ENCODE measurements at places on chromosomes 1 and 21. TPM values are rescaled to one million over a fixed set of nuclear protein-coding genes. Genes with fewer than 3 reads are reported as not detected.

DNA sequence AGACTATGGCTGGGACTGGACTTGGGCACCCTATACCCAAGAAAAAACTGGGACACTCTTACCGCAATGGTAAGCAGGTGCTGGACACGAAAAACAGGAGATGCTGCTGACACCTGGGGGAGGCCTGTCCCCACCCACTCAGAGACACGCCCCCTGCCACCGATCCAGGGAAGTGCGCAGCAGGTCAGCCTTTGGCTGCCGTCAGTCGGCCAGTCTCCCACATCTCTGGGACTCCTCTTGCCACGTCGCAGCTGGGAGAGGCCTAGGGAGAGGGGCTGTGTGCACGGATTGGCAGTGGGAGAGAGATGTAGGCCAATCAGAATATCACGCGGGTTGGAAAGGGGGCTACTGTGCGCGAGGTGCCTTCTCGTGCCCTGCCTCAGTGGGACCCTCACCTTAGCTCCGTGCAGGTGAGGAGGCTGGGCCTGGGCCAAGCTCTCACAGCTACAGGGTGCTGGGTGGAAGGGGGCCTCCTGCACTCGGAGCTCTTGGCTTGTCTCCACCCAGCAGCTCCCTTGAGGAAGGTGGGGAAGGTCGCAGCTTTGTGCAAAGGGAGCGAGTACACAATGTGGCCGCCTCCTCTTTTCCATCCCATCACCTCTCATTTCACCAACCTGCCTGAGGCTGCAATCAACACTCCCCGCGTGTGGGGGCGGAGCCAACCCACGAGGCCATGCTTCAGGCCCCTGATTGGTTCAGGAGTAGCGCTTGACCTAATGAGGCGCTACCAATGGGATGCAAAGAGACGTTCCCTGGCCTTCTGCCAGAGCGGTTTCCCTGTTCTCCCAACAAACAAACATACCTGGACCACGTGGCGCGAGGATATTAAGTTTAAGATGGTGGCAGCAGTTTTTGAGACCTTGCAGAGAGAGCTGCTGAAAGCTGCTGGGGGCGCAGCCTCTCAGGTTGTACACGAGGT lies 25.7 kb upstream of the LDLRAP1 start:
- DNase-seq: no peak

- DNase-seq: no peak
These were observed 40.4 kb upstream of the APOBEC4 start for GRCh38 chr1:183693521-183693920.

The TTLL10 gene
- not detected for total RNA-seq

The TSPEAR gene
- total RNA-seq: 0.29 TPM

DNA sequence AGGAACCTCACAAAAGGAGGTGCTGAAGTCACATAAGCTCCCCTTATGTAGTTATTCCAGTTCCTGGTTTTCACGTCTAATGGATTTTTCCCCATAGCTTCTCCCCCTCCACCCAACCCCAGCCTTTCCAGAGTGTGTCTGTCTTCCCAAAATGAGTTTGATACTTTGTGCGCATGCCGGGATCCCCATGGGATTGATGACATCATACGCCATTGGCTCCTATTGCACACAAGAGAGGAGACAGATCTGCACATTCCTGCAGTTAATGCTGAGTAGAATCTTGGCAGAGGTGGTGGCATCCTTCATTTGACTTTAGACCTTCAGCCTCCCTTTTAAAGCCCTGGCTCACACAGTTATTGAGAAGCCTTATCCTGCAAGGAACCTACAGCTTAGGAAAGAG lies 71.4 kb downstream of the DDR2 start:
- no peak for DNase-seq

- no peak for DNase-seq
These were observed 171.4 kb upstream of the SNX7 start for GRCh38 chr1:98490099-98490498.

All from stomach (tissue), 19 donors.